LNCaP clone FGC (cell line): ENCODE measurements at places on chromosomes 3 and 15.

GRCh38 chr3:174218016-174218415 is 641.1 kb upstream of the NAALADL2 start:
- no peak for DNase-seq

GRCh38 chr3:148389916-148390315 is 307.8 kb upstream of the AGTR1 start:
- no peak for DNase-seq

DNA sequence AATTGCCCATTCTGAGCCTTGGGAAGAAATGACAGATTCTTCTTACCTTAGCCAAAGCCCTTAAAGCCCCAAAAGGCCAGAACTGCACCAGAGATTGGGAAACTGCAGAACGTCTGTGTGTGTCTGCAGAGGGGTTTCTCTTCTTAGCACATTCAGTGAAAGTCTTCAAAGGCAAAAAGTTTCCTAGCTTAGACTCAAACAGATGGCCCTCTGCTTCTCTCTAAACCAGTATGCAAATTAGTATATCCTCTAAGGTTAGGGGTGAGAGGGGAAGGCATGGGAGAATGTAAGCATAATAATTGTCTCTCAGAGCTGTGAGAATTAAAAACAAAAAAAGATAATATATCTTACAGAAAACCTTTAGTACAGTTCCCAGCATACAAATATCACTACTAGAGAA is 334.0 kb upstream of the MCTP2 start:
- no peak for DNase-seq

DNA sequence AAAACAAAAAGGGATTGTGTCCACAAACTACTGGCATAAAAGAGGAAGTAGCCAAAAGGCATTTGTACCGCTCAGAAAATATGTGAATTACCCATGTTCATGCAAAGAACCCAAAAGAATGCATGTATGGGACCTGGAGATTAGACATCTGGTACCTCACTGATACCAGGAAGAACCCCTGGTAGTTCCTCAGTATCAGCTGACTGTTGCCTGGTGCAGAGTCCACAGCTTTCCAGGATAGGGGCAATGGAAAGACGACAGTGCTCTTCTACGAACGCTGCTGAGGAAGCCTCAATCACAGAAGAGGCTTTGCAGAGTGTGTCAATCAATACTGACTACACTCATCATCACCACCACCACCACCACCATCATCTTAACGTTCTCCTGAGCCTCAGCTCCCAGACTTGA is 63.3 kb downstream of the ATP8B4 start:
- no peak for DNase-seq

GRCh38 chr3:186401556-186401955 is 39.5 kb upstream of the DGKG start:
- DNase-seq: no peak

GRCh38 chr3:31472479-31473390 is 60.0 kb upstream of the STT3B start:
- no peak for DNase-seq

- DNase-seq: no peak
Measured at GRCh38 chr15:59154243-59154642, 49.3 kb downstream of the CCNB2 start.

DNA sequence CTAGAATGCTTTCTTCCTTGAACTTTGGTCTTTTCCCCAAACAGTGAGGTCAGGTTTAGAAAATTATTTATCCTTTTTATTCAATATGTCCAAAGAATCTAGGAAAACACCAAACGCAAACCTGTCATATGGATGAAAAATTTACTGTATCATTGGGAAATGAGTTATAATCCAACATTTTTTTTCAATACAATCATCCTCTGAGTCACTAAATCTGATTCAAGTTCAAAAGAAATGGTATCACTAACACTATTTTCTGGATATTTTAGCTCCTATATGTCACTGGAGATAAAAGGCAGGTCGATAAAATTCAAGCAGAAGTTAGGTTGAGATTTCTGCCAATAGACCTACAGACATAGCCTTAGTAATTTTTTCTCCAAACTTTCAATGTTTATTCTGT is 591.6 kb upstream of the AGTR1 start:
- no peak for DNase-seq

DNA sequence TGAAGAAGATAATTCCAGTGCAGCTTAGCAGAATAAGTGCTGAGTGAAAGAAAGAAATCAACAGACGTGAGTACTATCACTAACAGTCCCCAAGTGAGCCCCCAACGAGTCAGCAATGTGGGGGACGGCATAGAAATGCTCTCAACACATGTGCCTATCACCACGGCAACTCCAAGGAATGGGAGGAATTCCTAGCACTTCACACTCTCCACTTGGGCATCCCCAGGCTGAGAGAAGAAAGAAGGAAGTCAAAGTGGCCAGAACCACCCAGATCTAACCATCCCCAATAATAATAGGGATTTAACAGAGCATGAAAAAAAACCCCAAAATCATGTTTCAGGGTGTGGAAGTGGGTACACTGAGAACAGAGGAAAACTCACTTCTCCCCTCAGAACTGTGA is 29.3 kb upstream of the CPNE4 start:
- DNase-seq: no peak

GRCh38 chr3:171268677-171269076 is 191.5 kb downstream of the TNIK start:
- no peak for DNase-seq

GRCh38 chr3:194070634-194071409 is 65.1 kb upstream of the HES1 start:
- DNase-seq: peak; percentile 67

DNA sequence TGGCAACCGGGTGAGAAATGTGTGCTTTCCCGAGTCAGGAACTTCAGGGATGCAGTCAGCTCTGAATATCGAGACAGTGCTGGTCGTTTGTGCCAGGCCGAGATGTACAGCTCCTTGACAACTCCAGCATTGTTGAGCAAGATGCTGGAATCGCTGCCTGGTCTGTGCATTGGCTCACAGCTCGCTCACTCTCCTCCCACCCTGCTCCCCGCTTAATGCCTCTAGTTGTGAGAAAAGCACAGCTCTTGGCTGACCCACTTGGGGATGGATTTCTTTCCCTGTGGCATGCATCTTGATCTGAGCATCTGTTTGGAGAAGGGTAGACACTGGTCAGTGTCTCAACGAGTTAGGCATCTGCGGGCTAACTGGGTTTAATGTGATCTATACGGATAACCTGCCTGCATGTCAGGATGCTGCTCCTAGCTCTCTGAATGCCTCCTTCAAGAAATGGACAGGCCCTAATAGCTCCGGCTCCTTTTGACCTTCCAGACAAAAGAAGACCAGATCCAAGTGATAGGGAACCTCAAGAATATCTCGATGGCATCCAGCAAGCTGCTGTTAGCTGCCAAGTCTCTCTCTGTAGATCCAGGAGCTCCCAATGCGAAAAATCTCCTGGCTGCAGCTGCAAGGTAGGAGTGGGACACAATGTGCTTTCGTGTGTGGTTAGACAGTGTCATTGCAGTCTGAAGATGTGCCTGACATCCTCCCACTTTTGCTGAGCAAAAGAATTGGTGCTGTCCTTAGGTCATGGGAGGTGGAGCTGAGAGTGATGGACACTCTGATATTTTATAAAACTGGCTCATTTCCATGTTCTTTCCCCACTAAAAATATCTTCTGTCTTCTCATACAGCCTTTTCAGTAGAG is 302.2 kb upstream of the TPM1 start:
- DNase-seq: peak; percentile 54

GRCh38 chr3:175336406-175337133 is 477.4 kb downstream of the NAALADL2 start:
- peak; percentile 81 for DNase-seq

- no peak for DNase-seq
Measured at GRCh38 chr3:66101901-66102300, 63.2 kb upstream of the MAGI1 start.

DNA sequence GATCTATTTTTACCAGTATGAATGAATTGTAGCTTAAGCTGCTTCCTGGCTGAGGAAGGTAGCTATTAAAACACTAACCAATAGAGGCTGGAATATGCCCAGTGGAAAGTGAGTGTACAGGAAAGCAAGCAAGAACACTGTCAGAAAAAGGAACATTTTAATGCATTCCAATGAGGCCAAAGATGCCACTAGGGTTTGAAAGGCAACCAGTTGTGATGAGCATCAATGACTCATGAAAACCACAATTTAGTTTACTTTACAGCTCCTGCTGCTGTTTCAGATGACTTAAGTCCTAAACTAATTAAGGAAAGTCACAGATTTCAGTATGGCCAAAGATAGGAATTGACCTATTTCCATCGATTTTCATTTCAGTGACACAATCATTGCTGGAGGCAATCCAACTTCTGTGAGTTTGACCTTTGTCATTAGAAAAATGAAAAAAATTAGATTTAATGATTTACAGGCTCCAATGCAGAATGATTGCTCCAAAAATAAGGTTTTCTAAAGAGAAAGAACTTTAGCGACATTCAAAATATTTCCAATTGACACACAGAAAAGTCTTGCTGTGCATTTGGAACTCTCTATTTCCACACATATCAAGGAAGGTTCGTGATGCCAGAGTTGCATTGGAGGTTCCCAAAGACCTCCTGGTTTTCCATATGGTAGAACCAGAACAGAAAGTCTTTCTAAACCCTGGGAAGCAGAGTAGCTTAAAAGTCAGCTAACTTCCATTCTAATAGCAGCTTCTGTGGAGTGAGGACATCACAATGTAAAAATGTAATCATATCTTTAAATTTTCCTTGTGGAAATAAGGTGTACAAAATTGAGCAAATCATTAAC is 103.0 kb downstream of the SUCNR1 start:
- no peak for DNase-seq

DNA sequence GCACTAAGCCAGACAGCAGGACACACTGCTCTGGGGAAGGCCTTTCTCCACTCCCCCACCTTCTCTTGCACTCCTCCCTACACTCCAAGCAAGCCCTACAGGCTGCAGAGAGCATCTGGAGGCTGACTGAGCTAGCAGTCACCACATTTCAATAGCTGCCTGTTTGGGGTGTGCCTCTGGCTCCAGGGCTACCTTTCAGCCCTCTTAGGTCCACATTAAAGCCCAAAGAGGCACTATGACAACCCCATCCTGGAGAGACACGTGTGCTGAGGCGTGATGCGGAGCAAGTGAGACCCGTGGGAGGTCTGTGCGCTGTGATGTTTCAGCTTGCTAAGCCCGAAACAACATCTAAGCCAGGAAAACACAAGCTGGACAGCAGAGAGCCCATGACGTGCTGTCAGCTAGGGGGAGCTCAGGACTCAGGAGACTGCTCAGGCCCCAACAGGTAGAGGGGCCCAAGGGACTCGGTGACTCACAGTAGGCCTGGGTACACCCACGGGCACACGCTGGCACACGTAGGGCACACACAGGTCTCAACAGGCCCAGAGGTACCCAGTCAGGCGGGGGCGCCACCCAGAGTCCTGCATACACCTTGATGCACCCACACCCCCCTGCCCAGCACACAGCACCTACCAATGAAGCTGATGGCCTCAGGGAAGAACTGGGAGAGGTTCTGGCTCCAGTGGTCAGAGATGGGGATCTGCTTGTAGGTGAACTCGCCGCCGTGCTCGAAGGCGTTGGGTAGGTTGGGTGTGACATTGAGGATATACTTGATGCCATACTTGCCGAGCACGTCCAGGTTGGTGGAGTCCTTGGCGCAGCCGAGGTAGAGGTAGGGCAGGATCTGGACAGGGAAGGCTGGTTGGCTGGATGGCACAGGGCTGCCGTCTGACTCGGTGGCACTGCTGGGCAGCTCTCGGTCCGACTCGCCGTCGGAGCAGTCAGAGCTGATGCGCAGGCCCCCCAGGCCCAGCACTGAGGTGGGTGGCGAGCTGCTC is 2.8 kb downstream of the DUSP7 start:
- DNase-seq: no peak

GRCh38 chr15:98700519-98700918 is 52.2 kb downstream of the IGF1R start:
- DNase-seq: no peak

GRCh38 chr15:92958105-92958504 is 58.0 kb downstream of the CHD2 start:
- DNase-seq: no peak

DNA sequence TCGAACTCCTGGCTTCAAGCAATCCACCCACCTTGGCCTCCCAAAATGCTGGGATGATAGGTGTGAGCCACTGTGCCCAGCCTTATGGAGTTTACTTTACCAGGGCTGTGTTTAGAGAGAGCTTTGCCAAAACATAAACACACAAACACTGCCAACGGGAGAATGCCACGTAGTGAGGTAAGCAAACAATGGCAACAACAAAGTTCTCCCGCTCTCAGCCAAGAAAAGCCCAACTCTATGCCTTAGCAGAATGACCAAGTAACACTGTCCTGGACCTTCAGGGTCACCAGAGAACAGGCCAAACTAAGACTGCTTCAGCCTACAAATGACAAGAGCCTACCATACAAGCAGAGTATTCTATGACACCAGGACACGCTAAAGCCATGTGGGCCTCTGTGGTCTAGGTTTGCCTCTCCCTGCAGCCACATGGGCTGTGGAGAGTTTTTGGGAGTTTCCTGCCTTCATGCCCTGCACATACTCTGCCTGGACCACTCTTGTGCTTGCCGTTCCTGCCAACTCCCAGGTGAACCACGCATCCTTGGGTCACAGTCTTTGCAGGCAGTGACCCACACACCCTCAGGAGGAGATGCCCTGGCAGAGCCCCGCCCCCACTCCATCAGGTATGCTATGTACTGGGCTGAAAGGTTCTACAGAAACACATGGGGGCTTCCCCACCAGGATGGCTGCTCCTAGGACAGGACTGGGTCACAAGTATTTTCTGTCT is 21.6 kb upstream of the CNBP start:
- peak; percentile 92 for DNase-seq

GRCh38 chr3:71397046-71397445 is 186.5 kb downstream of the FOXP1 start:
- DNase-seq: no peak

DNA sequence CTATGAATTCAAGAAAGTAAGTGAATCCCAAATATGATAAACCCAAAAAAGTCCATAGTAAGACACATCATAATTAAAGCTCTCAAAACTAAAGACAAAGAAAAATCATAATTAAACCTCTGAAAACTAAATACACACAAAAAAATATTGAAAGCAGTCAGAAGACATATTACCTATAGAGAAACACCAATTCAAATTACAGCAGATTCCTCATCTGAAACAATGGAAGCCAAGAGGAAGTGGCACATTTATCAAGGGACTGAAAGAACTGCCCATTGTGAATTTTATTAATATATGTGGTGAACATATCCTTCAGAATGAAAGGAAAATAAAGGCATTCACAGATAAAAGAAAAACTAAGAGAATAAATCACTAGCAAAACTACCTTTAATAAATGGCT is 128.2 kb downstream of the SCAPER start:
- DNase-seq: no peak

DNA sequence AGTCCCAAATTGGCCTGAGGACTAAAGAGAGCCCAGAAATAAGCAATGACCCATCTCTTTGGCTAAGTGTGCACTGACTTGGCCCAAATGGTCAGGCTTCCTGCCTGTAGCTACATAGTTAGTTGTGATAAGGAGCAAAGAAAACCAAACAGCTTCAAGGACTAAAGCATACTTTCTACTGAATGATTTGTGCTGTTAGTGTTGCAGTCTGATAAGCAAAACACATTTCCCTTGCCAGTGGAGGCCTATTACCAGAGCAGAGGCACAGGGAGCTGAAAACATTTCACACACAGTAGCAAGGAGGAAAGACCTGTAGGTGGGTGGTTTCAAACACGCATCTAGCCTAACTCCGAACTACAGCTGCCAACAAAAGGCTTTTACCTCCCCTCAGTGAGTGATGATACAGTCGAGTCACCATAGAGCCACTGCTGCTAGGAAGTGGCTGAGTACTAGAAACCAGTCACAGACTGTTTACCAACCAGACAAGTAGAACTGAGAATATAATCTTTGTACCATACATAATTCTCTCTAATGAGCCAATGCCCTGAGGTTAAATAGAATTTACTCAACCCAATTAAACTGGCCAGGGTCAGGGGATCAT is 222.3 kb upstream of the THBS1 start:
- peak; percentile 26 for DNase-seq
